ENCODE measurements at places on chromosomes 16 and 17. TPM values are rescaled to one million over a fixed set of nuclear protein-coding genes. Genes with fewer than 3 reads are reported as not detected.

GRCh38 chr16:49554681-49555080 is 181.1 kb downstream of the C16orf78 start:
- H3K4me1 ChIP-seq = no peaks in the 10 kb centered on the region
- no peaks in the 10 kb centered on the region for H3K27me3 ChIP-seq
- no peaks in the 10 kb centered on the region for H3K36me3 ChIP-seq
- DNase-seq = no peak
- no peak overlapping the region for H3K27ac ChIP-seq

- peak; percentile 30 for DNase-seq
- H3K4me3 ChIP-seq = no peak overlapping the region
- no peaks in the 10 kb centered on the region for H3K36me3 ChIP-seq
These were observed 15.2 kb downstream of the SCNN1B start for GRCh38 chr16:23317266-23317661.

- no peaks in the 10 kb centered on the region for H3K27me3 ChIP-seq
- DNase-seq = no peak
- H3K27ac ChIP-seq = no peak overlapping the region
- no peaks in the 10 kb centered on the region for H3K36me3 ChIP-seq
These were observed 11.5 kb downstream of the FLII start for GRCh38 chr17:18246880-18247612.

- no peak overlapping the region for H3K27ac ChIP-seq
- no peaks in the 10 kb centered on the region for H3K27me3 ChIP-seq
- DNase-seq = no peak
These were observed 16.6 kb upstream of the G6PC1 start for GRCh38 chr17:42883802-42884558.

DNA sequence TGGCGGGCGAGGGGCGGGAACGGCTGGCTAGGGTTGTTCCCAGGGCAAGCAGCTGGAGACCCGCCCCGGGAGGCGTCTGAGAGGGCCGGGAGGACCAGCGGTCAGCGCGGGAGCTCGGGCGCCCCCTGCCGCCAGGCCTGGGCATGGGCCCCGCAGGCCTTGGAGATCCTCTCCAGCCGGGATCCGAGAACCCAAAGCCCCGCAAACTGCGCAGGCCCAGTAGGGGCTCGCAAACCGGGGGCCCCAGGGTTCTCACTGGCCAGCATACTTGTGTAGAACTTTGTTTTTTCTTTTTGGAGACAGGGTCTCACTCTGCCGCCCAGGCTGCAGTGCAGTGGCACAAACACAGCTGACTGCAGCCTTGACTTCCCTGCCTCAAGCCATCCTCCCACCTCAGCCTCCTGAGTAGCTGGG is 20.8 kb upstream of the ZNF423 start:
- peak; percentile 85 for DNase-seq
- no peaks in the 10 kb centered on the region for H3K4me1 ChIP-seq
- no peaks in the 10 kb centered on the region for H3K27me3 ChIP-seq
- no peak overlapping the region for H3K27ac ChIP-seq
- no peaks in the 10 kb centered on the region for H3K36me3 ChIP-seq

DNA sequence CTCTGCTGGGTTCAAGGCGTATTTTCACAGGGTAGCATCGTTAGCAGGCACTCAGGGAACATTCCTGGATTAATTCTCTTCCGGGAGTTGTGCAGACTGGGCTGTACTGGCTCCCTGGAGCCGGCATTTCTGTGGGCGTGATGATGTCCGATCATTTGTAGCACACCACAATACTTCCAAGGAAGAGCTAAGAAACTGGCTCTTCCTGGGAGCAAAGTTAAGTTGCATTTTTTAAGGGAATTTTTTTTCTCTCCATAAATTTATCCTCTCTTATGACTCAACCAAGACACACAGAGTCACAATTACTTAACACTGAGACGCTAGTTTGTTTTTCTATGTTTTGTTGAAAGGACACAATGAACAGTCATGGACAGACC is 211.6 kb upstream of the FOXF1 start:
- H3K27me3 ChIP-seq = no peaks in the 10 kb centered on the region
- no peak overlapping the region for H3K27ac ChIP-seq
- DNase-seq = no peak

DNA sequence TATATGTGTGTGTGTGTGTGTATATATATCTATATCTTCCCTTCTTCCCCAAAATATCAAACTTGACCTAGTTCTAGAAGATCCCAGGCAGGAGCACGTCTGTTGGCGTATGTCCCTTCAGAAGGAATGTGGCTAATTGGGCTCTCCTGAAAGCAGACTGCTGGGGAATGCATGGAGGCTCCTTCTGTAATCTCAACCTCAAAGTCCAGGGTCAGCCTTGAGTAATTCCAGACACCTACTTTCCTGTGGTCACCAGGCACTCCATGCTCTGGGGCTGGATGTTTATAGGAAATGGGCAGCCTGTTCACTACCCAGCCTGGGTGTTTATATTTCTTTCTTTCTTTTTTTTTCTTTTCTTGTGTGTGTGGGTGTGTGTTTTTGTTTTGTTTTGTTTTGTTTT is 13.4 kb downstream of the BCO1 start:
- no peak overlapping the region for H3K4me3 ChIP-seq
- H3K4me1 ChIP-seq = no peaks in the 10 kb centered on the region
- H3K27ac ChIP-seq = no peak overlapping the region

DNA sequence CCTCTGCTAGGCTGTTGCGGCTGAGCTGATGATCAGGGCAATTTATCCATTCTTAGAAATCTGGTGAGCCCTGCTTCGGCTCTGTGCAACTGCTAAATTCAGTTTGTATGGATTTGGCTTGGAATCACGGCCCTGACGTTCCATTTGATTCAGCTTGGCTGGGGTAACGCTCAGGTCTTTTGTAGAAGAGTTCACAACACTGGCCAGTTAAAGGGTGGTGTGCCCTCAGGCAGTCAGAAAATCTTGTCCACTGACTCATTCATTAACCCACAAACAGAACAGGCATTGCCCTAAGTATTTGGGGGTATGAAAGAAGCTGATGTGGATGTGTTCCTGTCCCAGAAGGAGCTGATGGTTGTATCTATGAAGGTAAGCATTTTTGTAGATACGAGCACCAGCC is 53.9 kb downstream of the GNAO1 start:
- H3K36me3 ChIP-seq = no peaks in the 10 kb centered on the region
- no peaks in the 10 kb centered on the region for H3K4me1 ChIP-seq
- no peaks in the 10 kb centered on the region for H3K27me3 ChIP-seq
- no peak overlapping the region for H3K4me3 ChIP-seq
- no peak overlapping the region for H3K27ac ChIP-seq

DNA sequence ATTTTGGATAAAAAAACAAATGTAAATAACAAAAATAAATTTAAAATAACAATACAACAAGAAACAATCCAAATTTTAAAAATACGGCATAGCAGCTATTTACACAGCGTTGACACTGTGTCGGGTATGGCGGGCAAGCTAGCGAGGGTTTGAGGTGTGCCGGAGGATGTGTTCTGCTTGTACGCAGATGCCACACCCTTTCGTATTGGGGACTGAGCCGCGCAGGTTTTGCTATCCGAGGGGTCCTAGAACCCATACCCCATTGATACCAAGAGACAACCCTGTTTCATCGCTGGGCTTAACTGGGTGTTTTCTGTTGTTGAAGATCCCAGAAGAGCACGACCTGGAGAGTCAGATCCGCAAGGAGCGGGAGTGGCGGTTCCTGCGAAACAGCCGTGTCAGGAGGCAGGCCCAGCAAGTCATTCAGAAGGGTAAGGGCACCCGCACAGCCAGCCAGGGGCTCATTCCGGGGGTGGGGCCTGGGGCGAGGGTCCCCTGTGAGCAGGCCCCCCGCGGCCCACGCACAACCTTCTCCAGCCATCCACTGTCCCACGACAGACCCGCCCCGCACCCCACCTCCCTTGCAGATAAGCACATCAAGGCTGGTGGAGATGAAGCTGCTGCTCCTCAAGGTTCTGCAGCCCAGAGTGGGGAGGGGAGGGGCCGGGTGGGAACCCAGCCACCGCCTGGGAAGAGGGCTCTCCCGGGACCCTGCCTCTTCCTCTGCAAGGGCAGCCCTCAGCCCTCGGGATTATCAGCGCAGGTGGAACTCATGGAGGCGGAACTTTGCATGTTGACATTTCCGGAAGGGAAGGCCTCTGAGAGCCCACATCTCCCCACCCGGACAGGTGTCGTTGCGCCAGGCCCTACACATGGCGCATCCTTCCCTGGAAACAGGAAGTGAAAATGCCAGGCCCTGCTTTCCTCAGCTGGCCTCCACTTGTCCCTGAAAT is 51.2 kb upstream of the CHMP6 start:
- H3K36me3 ChIP-seq = no peaks in the 10 kb centered on the region
- no peaks in the 10 kb centered on the region for H3K27me3 ChIP-seq
- no peak overlapping the region for H3K4me3 ChIP-seq
- DNase-seq = peak; percentile 44
- no peaks in the 10 kb centered on the region for H3K4me1 ChIP-seq
- H3K27ac ChIP-seq = no peak overlapping the region

- no peak overlapping the region for H3K4me3 ChIP-seq
- H3K27me3 ChIP-seq = no peaks in the 10 kb centered on the region
- DNase-seq = peak; percentile 50
- H3K27ac ChIP-seq = no peak overlapping the region
- no peaks in the 10 kb centered on the region for H3K4me1 ChIP-seq
These were observed 2.2 kb upstream of the ARL4D start for GRCh38 chr17:43396491-43397060.

DNA sequence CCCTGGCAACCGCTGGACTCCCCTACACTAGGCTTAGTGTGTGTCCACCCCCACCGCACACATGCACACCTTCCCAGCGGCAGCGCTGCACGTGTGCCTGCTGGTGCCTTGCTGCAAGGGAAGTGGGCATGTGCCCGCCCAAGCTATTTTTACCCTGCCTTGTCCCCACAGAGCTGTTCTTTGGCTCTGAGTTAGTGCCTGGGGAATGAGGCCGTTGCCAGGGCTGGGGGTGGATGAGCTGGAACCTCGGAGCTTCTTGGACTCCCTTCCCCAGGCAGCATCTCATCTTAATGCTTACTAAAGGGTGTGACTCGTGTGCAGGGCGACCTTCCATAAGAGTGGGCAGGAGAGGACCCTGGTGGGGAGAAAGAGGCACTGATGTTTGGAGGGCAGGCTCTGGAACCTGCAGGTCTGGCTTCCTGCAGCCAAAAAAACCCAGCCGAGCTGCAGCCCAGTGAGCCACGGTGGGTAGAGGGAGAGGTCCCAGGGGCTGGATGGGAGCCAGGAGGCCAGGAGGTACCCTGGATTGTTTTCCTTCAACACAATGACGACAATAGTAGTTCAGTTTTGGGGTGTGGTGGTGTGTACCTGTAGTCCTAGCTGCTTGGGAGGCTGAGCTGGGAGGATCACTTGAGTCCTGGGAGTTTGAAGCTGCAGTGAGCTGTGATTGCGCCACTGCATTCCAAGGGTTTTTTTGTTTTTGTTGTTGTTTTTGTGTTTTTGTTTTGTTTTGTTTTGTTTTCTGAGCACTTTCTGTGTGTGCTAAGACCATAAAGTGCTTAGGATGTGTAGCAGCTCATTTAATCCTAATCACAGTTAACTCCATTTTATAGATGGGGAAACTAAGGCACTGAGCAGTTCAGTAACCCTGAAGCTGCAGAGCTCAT is 119.1 kb downstream of the RAB11FIP4 start:
- no peak overlapping the region for H3K27ac ChIP-seq
- H3K4me1 ChIP-seq = no peaks in the 10 kb centered on the region
- H3K36me3 ChIP-seq = no peaks in the 10 kb centered on the region
- H3K27me3 ChIP-seq = no peaks in the 10 kb centered on the region

GRCh38 chr16:65754820-65755691 is 611.4 kb upstream of the CDH5 start:
- no peak overlapping the region for H3K27ac ChIP-seq
- no peaks in the 10 kb centered on the region for H3K27me3 ChIP-seq
- H3K36me3 ChIP-seq = no peaks in the 10 kb centered on the region
- no peaks in the 10 kb centered on the region for H3K4me1 ChIP-seq
- DNase-seq = no peak

- no peaks in the 10 kb centered on the region for H3K36me3 ChIP-seq
- no peaks in the 10 kb centered on the region for H3K4me1 ChIP-seq
- no peak overlapping the region for H3K4me3 ChIP-seq
- no peaks in the 10 kb centered on the region for H3K27me3 ChIP-seq
- DNase-seq = no peak
These were observed 774.5 kb upstream of the RBFOX1 start for GRCh38 chr16:6558126-6558525.

The NACA2 gene
- total RNA-seq = not detected

The NPIPB13 gene
- 25.8 TPM for total RNA-seq

The CRYM gene
- total RNA-seq = not detected

The MNT gene
- total RNA-seq = 28.3 TPM

The KRT16 gene
- 0.30 TPM for total RNA-seq

Measured in aorta (tissue), 5 donors.